ENCODE measurements at places on chromosomes 6 and 20.

GRCh38 chr6:38959138-38959537, 89.4 kb upstream of the GLP1R start:
- no peak for DNase-seq

GRCh38 chr6:27132532-27133280, 114.8 kb upstream of the PRSS16 start:
- peak; percentile 99 for DNase-seq

- no peak for DNase-seq
Observed at GRCh38 chr6:87095087-87095509, at the start of gene CGA. CGA (minus strand) TSS chr6:87095106; CDS start chr6:87088200, 6,906 bp downstream.

- DNase-seq = no peak
Observed at GRCh38 chr6:84805145-84805544, 40.7 kb upstream of the TBX18 start.

DNA sequence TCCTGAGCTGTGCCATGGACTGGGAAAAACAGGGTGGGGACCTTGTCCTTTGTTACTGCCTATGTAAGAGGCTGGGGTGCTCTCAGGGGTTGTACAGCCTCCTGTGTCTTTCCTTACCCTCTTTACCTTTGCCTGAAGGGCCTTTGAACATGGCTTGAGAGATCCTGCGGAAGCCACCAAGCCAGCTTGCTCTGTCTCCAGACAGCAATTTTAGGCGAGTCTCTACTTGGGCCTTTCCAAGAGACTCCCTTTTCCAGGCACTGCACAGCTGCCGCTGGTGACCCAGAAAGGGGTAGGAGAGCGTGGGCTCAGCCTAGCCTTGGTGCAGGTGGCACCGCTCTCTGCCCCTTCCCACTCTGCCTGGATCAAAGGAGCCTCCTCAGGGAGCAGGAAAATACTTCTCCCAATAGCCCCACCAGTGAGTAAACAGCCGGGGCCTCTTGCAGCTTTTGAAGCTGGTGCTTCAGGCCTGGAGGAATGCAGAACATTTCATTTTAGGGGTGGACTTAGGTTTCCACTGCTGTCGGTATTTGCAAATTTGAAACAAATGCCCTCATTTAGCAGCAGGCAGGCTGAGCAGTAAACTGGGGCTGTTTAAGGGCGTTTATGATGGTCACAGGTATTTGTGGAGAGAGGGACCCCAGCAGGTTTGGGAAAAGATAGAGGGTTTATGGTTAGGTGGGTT, 13.9 kb downstream of the PTK7 start:
- DNase-seq = no peak

GRCh38 chr6:163530406-163530805, 115.9 kb downstream of the QKI start:
- no peak for DNase-seq

GRCh38 chr6:82259389-82259788, 11.8 kb upstream of the IBTK start:
- DNase-seq = no peak

- DNase-seq = peak; percentile 49
Observed at GRCh38 chr6:126268092-126268491, 71.8 kb upstream of the CENPW start.

Data from NCI-H1417 treated with DMSO at 0.1 percent for 48 hours (cell line).